ENCODE measurements at places on chromosomes 2 and 18. TPM values are rescaled to one million over a fixed set of nuclear protein-coding genes. Genes with fewer than 3 reads are reported as not detected.

PTPRN gene
- 1.7 TPM for total RNA-seq

DNAH7 gene
- 1.4 TPM for total RNA-seq

FOXD4L1 gene
- 0.24 TPM for total RNA-seq

LAMA3 gene
- 51.4 TPM for total RNA-seq

MPP4 gene
- total RNA-seq, result 0.07 TPM

MDH1B gene
- total RNA-seq, result 1.1 TPM

FAP gene
- not detected for total RNA-seq

RAB12 gene
- total RNA-seq, result 19.9 TPM

HOXD3 gene
- total RNA-seq, result not detected

DLGAP1 gene
- total RNA-seq, result not detected

DLX1 gene
- total RNA-seq, result 2.4 TPM
